ENCODE measurements at places on chromosomes 3 and 15.

DNA sequence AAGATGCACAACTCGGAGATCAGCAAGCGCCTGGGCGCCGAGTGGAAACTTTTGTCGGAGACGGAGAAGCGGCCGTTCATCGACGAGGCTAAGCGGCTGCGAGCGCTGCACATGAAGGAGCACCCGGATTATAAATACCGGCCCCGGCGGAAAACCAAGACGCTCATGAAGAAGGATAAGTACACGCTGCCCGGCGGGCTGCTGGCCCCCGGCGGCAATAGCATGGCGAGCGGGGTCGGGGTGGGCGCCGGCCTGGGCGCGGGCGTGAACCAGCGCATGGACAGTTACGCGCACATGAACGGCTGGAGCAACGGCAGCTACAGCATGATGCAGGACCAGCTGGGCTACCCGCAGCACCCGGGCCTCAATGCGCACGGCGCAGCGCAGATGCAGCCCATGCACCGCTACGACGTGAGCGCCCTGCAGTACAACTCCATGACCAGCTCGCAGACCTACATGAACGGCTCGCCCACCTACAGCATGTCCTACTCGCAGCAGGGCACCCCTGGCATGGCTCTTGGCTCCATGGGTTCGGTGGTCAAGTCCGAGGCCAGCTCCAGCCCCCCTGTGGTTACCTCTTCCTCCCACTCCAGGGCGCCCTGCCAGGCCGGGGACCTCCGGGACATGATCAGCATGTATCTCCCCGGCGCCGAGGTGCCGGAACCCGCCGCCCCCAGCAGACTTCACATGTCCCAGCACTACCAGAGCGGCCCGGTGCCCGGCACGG, 991 bp downstream of the SOX2 start:
- DNase-seq = no peak

GRCh38 chr3:81245501-81245900, 515.9 kb downstream of the GBE1 start:
- no peak for DNase-seq

- DNase-seq = no peak
Observed at GRCh38 chr3:7504886-7505775, 644.2 kb downstream of the GRM7 start.

- DNase-seq = no peak
Observed at GRCh38 chr3:26652164-26652563, 29.6 kb downstream of the LRRC3B start.

DNA sequence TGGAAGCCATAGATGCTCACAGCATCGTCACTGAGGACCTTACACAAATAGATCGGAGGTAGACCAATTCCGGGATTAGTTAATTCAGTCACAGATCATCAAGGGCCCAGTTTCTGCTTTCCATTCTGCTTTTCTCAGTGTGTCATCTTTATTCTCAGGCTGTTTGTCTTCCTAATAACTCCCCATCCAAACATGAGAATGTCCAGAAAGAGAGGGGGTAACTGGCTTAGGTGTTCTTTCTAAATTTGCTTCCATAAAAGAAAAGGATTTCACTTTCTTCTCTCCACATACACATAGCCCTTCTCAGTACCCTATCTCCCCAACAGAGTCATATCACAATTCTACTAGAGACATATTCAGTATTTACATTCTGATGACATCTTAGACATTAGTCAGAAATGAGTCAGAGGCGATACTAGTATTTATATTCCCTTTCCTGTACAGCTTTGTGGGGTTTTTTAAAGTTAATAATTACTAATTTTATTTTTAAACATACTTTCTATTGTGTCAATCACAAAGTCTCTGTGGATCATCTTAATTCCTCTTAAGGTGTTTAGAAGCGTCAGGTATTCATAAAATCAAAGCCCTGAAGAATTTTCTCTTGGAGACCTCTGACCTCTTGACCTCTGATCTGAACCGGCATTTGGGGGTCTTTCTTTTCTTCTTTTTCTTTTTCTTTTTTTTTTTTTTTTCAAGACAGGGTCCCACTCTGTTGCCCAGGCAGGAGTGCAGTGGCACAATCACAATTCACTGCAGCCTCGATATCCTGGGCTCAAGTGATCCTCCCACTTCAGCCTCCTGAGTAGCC, 24.3 kb upstream of the IL12A start:
- peak; percentile 94 for DNase-seq

DNA sequence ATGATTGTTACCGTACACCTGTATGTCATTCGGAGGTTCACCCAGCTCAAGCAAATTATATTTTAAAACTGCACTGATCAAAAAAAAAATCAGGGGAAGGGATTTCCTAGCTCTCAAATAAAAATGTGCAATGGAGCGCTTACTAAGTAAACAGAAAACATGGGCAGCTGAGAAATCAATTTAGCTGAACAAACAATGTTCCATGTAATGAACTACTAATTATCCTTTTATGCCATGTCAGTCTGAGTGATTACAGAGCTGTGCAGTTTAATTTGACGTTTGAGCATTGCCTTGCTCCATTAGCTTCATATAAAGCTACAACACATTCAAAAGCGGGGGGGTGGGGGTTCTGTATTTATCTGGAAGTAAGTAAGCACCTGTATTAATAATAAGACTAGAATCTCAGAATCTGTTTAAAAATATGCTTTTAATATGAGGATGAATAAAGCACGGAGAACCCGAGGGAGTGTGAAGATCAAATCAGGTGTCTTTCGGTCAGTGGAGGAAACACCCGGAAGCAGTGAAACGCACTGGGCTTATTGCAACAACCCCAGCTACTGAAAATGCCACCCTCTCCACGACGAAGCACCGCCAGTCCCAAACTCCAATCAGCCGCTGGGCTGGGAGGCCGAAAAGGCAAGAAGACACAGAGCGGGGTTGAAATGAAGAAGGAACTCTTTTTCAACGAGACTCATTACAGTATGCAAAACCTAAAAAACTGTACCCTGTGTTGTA, 196.5 kb upstream of the ATP11B start:
- no peak for DNase-seq

DNA sequence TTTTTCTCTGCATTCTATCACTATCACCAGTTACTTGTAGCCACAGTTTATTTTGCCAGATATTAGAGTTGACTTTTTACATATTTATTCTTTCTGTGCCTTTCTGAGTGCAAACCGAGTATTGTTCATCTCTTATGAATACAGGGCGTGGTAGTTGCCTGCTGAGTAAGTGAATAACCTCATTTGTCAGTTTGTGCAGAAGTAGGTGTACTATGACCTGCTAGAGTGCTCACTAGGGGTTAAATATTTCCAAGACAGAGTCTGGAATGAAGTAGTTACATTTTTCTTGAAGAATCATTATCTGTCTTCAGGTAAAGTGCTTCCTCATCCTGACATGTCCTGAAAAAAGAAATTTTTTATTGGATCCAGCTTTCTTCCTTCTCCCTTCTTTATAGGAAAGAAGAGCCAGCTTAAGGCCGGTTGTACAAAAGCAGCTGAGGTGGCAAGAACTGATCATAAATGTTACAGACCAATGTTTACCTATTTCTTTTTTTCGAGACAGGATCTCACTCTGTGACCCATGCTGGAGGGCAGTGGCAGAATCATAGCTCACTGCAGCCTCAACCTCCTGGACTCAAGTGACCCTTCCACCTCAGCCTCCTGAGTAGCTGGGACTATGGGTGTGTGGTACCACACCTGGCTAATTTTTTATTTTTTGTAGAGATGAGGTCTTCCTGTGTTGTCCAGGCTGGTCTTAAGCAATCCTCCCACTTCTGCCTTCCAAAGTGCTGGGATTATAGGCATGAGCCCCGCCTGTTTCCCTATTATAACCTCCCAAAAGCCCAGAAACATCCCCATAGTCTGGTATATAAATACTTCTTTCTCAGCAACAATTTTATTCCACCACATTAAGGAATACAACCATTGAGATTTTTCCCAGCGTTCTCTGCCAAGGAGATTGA, 182.5 kb downstream of the TPRG1 start:
- DNase-seq = no peak

- DNase-seq = no peak
Observed at GRCh38 chr3:127446756-127447155, 143.8 kb downstream of the TPRA1 start.

DNA sequence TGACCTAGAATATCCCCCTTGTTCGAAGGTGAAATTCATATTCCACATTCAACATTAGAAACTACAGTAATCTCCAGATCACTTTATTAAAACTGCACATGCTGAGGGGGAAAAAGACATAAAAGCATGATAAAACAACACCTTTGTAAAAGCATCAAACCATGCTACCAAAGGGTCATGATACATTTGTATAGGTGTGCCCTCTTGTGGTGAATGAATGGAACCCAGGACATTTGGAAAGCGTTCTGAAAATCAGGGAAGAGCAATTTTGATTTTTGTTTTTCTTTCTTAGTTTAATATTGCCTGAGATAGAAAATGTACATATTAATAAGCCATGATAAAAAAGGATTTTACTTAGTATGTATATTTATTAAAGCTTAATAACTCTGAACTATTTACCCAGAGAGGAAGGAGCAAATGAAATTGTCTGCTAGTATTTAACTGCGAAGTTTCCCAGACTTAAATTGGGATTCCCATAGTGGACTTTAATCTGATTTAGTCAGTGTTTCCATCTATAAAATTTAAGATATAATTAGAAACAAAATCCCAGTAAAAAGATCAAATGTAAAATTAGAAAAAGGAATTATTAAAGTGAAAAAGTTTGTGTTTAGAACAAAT, 105.8 kb upstream of the ARL6 start:
- DNase-seq = peak; percentile 2

DNA sequence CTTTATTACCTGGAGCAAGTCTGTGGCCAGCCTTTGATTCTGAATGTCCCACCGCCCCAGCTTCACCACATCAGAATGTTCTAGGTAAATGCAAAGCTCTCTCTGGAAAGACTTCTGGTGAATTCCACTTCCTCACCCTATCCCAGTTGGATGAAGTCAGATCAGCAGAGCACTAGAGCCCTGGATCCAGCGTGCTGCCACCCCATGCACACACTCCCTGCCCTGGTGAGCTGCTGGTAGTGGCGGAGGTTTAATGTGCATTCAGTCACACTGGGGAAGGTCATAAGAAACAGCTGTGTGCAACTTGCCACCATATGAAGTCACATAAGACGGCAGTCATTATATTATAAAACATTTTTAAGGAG, 16.3 kb upstream of the SLC41A3 start:
- DNase-seq = no peak

DNA sequence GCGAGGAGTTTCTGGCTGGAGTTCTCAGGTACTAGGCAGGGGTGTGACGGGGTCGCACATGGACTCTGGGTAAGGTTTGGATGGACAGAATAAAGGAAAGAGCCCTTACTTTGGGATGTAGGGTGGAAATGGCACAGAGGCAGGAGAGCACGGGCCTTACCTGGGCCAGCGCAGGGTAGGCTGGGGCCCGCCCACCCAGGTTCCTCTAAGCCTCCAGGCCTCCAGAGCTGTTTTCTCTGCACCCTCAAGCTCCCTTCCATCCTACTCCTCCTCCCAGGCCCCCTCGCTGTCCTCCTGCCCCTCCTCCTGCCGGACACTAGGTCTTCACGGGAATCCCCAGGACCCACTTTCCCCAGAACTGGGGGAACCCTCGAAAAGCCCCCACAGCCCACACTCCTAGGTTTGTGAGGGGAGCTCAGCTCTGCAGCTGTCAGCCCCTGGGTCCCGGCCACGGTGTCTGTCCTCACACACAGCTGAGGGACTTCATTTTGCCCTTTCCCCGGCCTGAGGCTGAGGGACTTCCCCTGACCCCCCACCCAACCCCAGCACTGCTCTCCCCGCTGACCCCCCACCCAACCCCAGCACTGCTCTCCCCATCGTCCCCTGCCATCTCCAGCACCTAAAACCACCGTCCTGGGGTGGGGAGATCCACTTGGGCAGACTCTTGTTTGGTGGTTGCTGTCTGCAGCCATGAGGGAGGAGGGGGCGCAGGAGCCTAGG, 53.0 kb upstream of the PCSK6 start:
- DNase-seq = no peak

GRCh38 chr3:56939834-56940233, 120.6 kb upstream of the SPATA12 start:
- DNase-seq = no peak

DNA sequence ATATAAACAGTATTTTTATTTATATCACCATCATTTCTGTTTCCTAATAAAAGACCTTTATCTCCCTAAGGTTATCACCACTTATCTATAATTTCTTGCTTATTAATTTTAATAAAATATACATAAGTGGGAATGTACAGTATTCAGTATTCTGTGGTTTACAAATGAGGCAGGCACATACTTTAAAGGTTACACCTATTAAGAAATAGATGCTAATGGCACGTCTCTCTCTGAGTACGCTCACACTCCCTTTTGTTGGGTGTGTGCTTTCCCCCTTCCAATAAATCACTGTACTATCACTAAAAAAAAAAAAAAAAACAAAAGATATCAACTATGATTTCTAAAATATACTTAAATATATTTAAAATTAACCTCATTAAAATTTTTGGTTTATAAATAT, 8.9 kb downstream of the OXNAD1 start:
- DNase-seq = no peak

- no peak for DNase-seq
Observed at GRCh38 chr15:25394898-25395297, 43.9 kb downstream of the UBE3A start.

GRCh38 chr3:38169027-38169317, 3.6 kb downstream of the OXSR1 start:
- peak; percentile 39 for DNase-seq

DNA sequence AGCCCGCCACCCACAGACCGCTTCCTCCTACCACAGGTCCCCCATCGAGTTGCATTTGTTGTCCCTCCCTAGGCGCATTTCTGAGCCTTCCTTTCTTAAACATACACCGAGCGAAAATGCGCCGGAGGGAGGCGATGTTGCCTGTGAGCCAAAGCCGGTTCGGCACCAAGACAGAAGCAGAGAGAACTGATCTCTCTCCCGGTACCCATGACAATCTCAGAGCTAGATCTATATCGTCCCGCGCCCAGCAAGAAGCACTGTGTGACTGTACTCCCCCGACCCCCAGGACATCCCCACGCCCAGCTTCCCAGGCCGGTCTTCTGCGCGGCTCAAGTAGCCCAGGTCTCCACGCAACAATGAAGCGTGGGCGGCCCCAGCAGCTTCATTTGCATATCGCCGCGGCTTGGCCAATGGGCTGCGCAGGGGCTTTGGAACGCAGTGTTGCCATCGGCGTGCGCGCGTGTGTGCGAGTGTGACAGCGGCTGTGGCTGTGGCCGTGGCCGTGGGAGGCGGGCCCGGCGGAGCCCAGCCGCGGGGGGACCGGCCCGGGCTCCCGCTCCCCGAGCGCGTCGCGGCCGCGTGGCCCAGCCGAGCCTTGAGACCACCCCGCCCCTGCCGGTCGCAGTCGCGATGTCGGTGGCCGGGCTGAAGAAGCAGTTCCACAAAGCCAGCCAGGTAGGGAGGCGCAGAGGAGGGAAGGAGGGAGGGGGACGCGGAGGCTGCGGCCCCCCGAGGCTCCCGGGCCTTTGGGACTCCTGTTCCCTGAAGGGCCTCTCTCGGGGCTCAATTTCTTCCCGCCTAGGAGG, at the start of gene SH3GL3:
Gene SH3GL3, plus strand, starts transcription at position 438 of the 806 bp plus-strand sequence. Its CDS starts 193 bp downstream, at position 631.
- peak; percentile 55 for DNase-seq

All from IMR-90 (cell line).